ENCODE measurements at places on chromosomes 13 and 19. TPM values are rescaled to one million over a fixed set of nuclear protein-coding genes. Genes with fewer than 3 reads are reported as not detected.

CGB8 gene
- total RNA-seq: not detected

CCDC169 gene
- 0.60 TPM for total RNA-seq

ZNF548 gene
- 19.8 TPM for total RNA-seq

TUBA3C gene
- not detected for total RNA-seq

LILRA5 gene
- total RNA-seq: not detected

ZNF431 gene
- total RNA-seq: 9.8 TPM

HNRNPUL1 gene
- total RNA-seq: 237 TPM

CACNG7 gene
- total RNA-seq: not detected

DNA sequence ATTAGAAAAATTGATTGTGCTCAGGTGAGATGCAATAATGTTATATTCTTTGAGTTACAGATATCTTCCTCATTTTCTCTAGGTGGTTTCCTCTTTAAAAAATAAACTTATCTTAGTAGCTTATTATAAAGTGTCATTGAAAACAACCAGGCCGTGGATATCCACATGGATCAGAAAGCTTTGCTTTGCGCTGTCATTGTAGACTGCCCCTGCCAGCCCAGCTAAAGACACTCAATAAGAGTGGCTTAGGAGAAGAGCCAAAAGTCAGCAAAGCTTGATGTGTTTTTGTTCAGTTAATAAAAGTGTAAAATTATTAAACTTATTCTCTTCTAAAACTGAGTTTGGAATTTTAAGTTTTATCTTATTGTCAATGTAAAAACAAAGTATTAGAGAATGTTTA is 34.4 kb downstream of the TPP2 start:
- no peak for DNase-seq

DNA sequence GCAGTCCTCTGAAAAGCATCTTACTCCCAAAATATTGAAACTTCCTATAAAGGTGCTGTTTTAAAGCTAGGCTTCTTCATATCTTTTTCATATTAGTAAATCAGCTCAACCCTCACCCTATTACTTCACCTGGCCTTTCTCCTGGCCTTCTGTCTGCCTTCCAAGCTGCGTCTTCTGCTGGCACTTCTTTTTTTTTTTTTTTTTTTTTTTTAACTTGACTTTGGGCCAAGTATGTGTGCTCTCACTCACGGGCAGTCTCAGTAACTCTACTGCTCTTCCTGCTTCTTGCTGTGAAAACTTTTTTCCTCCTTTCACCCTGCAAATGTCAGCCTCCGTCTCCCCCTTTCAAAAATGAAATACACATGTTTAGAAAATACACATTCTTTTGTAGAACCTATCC is 41.2 kb upstream of the KCTD4 start:
- no peak for DNase-seq

DNA sequence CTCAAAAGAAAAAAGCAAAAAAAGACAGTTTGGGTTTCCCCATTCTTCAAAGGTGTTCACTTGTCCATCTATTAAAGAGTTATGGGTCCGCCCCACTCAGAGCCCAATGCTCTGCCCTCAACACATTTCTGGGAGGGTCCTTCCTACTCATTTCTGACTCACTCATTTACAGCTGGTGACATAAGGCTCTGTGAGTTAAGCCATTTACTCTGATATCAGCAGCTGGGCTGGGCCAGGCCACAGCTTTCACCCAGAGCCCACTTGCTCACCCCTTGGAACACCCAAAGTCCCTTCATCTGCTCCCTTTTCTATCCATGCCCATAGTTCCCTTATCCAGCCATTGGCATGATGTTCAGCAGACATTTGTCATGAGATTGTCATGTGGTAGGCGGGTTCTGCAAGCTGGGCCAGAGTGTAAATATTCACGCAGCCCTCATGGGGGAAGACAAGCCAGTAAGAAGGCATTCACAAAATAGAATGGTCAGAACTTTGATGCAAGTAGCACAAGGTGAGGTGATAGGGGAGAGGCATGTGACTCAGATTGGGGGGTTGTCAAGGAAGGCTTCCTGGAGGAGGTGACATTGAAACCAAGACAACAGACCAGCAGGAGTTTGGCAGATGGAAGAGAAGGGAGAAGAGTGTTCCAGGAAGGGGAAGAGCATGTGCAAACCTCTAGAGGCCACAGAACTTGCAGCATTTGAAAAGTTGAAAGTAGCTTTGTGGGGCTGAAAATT is 5.9 kb downstream of the MAST1 start:
- DNase-seq: no peak

DNA sequence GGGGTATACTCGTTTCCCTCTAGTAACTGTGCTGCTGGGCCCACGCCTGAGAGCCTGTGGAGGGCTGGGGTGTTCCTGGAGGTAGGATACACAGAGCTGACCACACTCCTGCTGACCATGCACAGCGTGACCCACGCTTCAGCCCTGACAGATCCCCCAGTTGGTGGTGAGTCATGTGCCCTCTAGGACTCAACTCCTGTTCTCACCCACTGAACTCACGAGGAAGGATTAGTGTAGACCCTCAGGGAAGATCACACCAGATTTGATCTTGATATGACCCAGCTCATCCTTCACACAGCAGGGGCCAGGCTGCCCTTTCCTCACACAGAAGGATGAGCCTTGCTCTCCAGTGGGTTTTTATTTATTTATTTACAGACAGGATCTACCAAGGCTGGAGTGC is 13.3 kb upstream of the ACP7 start:
- DNase-seq: no peak

DNA sequence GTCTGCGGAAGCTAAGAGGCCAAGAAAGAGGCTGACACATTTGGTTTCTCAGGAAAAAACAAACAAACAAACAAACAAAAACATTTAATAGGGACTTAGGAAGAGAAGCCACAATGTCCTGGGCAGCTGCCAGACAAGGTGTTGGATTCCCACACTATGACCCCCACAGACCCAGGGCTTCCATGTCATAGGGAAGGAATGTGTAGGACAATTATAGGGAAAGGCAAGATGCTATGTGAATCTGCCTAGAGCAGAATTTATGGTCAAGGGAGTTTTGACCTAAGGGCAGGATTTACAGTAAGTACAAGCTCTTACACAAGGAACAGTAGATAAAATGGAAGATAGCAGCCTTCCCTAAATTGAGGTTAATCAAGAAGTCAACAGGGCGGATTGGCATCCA is 9.1 kb upstream of the CDADC1 start:
- no peak for DNase-seq

GRCh38 chr19:15331419-15332310 is 674 bp downstream of the BRD4 start:
- DNase-seq: peak; percentile 85

DNA sequence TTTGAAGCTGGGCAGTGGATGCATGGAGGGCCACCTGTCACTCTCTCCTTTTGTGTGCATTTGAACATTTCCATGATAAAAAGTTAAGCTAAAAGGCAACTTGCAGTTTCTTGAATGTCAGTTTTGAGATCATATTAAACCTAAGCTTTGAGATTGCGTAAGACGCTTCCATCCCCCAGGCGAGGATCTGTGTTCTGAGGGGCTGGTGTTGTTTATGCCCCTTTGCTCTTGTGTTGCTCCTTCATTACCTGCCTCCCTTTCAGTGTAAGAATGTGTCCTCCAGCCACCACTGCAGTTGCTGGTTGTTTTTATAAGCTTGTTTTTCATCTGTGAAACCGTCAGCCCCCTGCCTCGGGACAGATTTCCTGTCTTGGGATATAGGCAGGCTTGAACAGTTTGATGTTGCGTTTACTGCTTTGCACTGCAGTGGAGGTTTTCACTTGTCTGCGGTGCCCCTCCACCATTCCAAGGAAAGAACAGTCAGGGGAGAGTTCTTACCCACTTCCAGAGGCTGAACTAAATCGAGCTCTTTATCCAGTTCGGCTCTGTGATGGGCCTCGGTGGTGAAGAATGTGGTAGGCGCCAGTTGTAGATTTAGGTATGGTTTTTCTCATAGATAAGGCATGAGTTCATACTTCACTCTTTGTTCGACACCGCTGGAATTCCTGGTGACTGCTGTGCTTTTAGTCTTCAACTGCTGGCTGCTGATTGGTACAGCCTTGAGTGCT is 96.8 kb downstream of the ARHGEF7 start:
- DNase-seq: no peak

- no peak for DNase-seq
These were observed 1343.9 kb upstream of the MIR17HG start for GRCh38 chr13:90003566-90003965.

DNA sequence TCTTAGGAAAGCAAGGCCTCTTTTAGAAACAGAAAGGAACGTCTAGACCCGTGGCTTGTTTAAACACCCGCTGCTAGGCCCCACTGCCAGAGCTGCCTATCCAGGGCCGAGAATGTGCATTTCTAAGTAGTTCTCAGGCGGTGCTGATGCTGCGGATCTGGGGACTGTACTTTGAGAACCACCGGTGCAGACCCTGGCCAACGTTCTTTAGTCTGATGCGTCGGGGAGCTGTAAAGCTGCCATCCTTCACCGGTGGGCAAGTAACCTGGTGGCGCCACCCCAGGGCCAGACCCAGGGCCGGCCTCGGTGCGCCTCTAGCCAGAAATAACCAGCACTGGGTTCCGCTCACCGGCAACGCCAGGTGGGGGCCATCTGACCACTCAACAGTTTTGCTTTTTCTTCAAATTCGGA is 47.1 kb downstream of the TGDS start:
- DNase-seq: no peak

- DNase-seq: no peak
These were observed 9.1 kb upstream of the LHFPL6 start for GRCh38 chr13:39612023-39612637.

DNA sequence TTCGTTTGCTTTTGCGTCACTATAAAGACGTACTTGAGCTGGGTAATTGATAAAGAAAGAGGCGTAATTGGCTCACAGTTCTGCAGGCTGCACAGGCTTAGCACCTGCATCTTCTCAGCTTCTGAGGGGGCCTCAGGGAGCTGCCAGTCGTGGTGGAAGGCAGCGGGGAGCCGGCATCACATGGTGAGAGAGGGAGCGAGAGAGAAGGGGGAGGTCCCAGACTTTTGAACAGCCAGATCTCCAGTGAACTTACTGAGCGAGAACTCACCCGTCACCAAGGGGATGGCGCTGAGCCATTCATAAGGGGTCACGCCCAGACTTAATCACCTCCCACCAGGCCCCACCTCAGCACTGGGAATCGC is 58.7 kb upstream of the F7 start:
- DNase-seq: no peak

- no peak for DNase-seq
These were observed 29.4 kb downstream of the DNM2 start for GRCh38 chr19:10747271-10747670.

DNA sequence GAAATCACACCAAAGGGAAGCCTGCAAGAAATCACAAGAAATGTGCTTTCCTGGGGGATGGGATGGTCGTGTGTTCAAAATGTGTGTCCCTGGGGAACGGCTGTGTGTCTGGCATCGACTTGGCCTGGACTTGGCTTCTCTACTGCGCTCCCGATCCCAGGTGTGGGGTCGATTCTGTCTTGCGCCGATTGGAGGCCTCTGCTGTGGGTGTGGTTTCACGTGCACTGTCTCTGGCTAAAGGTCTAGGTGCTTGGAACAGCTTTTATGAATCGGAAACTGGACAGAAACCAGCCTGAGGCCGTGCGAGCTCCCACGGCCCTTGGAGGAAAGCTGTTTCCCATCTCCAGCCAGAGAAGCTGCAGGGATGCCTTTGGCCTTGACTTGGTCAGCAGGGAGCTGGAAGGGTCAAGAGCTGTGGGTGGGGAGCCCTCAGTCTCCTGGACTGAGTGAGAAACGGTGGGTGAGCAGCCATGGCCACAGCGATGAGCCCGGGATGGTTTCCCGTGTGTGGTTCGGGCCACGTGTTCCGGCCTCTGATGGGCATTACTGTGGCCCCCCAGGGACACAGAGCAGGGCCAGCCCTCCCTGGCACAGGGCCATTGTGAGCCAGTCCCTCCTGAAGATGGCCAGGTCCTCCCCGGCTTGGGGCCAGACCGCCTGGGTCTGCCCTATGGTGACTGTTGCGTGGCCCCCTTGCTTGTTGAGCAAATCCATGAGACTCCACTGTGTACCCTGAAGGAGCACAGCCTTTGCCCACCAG is 29.7 kb downstream of the MCF2L start:
- no peak for DNase-seq

Measured in osteocyte (in vitro differentiated cells).